Activated CD8-positive, alpha-beta memory T cell treated with anti-CD3 and anti-CD28 coated beads, Interleukin-2, amount 50 U/mL, for 4 hours (primary cell): ENCODE measurements at places on chromosomes 5 and 9.

DNA sequence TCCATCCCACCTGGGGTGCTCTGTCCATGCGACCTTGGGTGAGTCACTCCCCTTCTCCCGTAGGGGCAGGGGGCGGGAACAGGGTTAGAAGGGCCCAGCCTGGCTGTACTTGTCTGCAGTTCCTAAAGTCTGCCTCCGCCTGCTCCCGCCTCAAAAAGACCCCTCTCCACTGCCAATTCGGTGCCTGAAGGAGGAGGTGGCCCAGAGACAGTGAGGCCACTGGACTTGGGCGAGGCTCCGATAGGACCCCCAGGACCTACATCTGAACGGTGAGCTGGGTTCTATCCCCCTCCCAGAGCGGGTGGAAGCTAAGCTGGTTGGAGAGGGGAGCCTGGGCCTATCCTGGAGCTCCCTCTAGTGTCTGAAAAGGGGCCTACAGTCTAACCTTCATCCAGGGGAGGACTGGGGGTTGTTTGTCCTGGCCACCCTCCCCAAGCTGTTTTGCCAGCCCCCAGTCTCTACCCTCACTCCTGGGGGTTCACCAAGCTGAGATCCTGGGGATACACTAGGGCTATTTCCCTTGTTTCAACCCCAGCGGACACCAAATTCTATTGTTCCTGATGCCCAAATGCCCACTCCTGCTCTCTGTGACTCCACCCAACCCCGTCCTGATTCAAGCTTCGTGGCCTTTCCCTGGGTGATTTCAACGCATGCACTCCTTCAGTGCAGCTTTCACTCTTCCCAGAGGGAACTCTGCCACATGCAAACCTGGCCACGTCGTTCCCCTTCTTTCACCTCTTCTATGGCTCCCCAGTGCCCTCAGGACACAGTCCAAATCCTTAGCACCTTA is 6.1 kb upstream of the CRB2 start:
- DNase-seq, result peak; percentile 65

DNA sequence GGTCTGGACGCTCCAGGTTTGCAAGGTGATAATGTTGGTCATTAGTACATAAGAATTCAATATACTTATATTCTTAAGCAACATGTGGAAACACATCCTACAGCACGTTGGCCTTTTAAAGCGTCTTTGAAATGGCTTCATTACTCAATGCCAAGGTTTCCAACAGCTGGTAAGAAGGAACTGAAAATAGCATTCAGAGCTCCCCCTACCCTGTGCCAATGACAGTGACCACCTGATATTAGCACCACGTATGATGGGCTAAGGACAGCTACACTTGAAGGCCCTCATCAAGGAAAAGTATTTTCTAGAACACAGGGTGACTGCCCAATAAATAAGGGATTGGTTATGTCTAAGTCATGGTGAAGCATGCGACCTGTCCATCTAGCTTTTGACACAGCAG is 9.9 kb downstream of the ZNF622 start:
- DNase-seq, result no peak

DNA sequence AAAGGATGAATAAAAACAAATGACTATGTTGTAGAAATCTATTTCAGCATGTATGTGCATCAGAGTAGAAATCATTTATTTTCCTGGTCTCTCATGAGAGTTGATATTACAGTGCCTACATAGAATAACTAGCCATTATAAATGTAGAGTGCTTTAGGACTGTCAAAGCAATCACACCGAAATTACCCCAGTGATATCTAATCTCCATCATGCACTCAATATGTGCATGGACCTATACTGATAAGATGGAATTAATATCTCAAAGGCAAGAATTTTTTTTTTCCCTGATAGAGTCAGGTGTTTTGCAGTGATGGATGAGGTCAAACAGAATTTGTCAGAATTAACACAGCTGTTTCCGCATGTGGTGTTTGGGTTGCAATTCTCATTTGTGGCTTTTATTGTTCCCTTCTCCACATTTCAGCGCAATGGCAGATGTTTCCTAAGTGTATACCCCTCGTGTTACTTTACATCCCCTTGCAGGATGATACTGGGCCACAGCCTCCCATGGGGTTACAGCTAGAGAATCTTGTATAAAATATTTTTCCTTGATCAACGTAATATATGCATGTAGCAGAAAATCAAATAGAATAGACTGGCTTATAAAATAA is 298.8 kb downstream of the RASEF start:
- DNase-seq, result no peak

- DNase-seq, result no peak
Measured at GRCh38 chr5:148002451-148002850, 61.3 kb upstream of the SPINK5 start.

DNA sequence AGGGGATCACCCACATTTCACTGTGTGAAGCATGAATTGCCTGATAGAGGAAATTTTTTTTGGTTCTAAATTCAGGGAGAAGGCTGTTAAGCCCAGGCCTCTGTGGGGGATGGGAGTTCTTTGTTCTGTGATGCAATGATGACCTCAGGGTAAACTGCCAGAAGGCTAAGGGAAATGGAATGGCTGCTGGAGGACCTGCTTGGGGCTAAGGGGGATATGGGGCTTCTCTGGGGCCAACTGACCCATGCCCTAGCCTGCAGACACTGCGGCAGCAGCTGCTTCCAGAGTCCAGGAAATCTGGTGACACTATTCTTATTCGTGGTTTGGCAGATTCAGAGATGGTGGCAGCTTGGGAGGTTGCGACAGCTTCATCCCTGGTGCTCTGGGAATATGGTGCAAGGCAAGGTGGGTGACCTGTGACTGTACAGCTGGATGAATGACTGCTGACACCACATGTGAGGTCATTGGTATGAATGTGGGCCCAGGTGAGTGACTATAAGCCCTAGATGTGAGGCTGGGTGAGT is 30.3 kb downstream of the VCP start:
- no peak for DNase-seq

DNA sequence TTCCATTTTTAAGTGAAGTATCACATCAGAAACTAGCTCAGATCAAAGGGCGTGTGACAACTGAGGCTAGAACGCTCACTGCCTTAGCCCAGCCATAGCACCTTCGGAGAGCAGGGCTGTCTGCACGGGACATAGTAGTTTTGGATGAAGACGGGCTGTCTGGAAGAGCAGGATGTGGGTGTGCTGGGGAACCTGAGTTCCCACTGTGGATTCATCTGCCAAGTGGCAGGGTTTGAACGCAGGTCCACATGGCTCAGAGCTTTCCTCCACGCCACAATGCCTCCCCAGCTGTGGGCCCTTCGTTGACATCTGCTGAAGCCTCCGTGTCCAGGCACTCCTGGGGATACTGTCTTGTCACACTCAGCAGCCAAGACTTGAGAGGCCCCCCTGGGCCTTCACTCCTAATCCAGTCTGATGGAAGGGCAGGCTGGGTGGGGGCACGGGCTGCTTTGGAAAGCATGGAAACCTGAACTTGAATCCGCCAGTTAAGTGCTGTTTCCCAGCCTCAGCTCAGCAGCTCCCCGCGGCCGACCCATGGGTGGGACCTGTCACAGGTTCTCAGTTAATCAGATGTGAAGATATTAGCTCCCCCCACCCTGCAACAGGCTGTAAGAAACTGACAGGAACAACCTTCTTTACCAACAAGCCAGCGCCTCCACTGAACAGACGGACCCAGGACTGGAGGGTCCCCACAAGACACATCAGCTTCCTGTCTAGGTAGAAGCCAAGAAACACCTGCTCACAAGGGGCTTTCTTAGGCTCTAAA is 228.1 kb downstream of the FANCC start:
- DNase-seq, result no peak

- peak; percentile 25 for DNase-seq
Measured at GRCh38 chr5:154038261-154038706, 426 bp downstream of the FAM114A2 start.

GRCh38 chr5:150618588-150619281 is 21.7 kb upstream of the SYNPO start:
- DNase-seq, result no peak

DNA sequence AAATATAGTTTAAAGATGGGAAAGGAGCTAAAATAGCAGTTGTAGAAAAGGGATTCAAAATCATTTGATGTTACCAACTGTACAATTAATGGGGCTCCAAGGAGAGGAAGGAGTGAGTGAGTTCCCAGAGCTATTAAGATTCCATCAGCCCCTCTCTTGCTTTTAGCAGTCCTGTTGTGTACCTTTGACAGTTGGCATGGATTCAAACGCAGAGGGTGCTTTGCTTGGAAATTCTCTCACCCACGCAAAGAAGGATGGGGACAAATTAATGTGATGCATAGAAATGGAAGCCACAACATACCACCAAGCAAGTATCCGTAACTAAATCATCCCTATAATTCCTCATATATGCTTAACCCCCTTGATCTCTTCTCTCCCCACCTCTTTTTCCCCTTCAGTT is 461.3 kb downstream of the EBF1 start:
- no peak for DNase-seq

DNA sequence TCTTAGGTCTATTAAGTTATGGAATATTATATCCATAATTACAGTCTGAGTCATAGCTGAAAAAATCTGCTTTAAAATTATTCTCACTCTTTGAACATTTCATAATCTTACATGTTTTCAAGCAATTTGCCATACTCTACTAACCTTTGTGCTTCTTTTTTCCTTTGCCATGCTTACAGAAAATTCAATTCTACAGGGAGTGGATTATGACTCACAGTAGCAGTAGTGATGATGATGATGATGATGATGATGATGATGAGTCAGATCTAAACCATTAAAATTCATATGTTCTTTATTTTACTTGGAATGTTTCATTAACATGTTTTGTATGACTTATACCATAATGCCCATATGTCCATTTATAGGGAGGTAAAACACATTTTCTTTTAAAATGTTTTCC is 207.1 kb downstream of the VPS13A start:
- no peak for DNase-seq

DNA sequence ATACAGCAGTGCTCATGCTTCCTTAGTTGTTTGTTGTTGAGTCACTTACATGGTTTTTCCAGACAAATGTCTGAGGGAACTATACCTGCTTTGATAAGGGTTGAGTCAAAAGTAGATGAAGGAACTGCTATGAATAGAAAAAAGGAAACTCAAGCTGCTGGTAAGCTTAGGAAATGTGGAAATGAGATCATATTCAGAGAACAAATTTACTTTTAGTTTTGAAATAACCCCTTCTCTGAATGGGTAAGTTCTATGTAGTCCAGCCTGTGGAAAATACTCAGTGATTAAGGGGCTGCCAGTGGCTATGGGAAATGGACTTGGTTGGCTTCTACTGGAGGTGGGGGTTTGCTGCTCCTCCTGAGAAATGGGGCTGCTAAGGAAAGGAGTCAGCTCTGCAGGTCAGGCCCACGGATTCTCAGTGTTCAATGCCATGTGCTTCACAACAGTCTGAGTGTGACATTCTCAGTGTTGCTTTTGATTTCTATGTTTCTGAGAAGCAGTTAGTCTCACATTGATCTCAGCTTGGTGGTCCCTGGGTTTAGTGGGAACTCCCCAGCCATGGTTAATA is 47.7 kb upstream of the GLRX start:
- peak; percentile 18 for DNase-seq

GRCh38 chr9:33923079-33923478 is 106.1 kb downstream of the UBE2R2 start:
- DNase-seq, result no peak

DNA sequence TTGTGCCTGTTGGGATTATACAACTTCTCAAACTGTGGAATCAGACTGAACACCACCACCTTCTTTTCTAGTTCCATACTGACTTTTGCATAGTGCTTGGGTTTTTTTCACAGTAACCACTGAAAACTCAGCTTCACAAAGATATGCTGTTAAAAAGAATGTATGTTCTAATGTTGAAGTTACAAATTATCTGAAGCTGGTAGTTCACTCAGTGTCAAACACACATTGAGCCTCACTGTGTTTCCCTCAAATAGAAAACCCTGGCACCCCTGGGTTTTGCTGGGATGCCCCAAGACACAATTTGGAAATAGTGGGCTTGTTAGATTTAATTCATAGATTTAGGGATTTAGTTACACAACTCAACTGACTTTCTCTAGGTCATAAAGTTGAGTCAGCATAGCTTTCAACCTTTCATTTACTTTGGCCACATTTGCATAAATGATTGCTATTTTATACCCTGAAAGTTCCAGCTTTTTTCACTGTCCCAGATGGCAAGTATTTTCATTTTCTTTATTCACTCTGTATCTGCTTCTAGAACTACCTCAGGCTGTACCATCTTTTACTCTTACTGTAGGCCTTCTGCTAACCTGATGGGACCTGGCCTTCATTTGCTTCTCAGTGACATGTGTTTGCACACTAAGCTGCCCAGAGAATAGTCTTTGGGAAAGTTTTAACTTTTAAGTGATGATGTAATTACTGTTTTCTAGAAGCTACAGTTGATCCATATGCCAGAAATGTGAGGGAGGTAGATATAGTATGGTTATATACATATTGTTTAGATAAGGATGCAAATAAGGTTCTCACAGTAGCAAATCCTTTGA is 115.1 kb downstream of the CDC42SE2 start:
- DNase-seq, result no peak

- DNase-seq, result no peak
Measured at GRCh38 chr5:73454379-73455036, 5.9 kb upstream of the FOXD1 start.

DNA sequence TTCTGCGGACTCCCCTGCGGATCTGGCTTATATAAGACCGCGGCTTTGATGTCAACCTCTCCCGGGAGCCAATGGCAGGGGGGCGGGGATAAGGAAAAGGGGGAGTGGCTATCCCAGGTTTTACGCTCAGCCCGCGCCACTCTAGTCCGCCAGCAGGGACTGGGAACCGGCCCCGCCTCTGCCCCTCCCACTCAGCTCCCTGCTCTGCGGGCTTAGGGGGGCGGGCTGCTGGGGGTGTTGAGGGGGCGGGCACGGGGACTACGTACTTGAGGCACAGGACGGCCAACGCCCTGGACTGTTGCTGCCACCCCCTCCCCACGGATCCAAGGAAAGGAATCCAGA is at the start of gene HAND1:
Gene HAND1 (minus strand): TSS at position 4 of the 342 bp plus-strand sequence. CDS start 219 bp downstream, outside the sequence.
- no peak for DNase-seq

DNA sequence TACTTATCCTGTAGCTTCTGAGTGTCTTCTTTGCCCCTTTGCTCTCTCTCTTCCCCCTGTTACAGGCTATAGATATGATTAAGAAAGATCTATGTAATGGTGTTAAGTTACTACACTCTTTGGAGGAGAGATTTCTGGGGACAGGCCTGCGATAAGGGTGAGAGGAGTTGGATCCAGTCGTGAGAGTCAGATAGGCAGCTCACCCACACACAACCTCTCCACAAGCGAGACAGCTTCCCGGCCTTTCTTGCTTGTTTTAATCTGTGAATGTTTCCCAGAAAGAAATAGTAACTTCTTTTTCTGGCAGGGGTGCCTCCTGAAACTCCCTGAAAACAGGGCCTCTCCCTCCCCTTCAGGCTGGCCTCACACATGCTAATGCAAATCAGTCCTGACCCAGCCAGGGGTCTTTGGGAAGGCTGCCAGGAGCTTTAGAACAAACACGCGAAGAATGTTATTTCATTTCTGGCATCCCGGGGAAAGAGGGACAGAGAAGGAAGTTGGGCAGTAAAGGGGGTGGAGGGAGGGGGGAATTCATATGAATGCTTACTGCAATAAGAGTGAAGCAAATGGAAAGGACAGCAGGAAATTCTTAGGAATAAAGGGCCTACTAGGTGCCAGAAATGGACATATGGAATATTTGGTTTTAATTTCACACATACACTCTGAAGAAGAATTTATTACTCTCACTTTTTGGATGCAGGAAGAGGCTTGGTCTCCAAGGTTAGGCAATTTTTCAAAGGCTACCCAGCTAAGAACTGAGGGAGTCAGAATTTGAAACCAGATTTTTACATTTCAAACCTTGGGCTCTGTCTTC is 215.8 kb upstream of the TRIM32 start:
- no peak for DNase-seq

GRCh38 chr9:132160802-132161742 is 786 bp upstream of the NTNG2 start:
- peak; percentile 53 for DNase-seq
